NCI-H2081 treated with DMSO at 0.1 percent for 48 hours (cell line): ENCODE measurements at places on chromosomes 12 and 14.

GRCh38 chr12:643475-644302, 19.6 kb downstream of the NINJ2 start:
- DNase-seq: no peak

GRCh38 chr12:20410734-20411133, 42.4 kb downstream of the PDE3A start:
- DNase-seq: no peak

DNA sequence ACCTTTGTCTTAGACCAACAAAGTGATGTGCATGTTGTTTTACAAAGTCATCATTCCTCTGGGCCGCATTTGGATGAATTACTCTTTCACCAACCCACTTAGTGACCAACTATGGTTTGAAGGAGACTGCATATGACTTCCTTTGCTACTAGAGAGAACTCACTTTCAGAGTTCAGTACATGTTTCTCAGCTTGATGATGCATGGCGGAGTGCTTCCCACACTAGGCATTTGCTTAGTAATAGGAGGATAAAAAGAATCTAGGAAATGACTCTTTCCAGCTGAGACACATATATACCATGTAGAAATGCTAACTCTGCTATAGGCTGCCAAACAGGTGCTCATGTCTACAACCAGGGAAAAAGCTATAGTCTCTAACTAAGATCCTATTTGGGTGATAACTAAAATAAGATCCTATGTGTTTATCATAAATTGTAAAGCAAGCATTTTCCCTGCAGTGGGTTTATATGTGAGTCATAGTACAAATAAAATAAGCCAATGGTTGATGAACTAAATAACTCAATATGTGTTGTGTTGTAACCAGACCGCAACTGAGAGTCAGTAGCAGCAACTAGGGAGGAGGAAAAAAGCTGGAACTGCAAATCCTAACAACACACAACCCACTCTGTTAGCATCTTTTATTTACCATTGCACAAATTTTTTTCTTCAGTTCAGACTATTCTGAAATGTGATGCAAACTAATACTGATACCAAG, 87.2 kb downstream of the TSPAN8 start:
- no peak for DNase-seq

DNA sequence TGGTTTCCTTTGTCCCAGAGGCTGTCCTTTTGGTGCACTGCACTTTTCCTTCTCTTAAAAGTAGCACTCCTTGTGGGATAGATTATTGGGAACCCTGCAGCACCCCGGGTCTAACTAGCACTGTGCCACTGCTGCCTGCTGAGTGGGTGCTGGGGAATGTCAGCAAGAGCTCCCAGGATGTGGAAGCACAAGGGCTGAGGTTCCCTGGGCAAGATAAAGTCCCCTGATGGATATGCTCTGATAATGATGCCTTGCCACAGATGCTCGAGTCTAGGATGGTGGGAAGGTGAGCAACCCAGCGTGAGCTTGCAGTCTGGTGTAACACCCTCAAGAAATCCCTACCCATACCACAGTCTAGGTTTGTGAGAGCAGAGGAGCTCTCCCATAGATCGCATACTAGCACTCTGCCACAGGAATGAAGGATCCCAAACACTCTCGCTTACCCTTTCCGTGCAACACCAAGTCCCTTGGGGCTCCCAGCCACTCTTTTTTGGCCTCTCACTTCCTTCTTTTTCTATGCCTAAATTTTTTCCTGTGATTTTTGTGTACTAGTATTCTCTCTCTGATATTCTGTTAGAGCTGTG, 32.6 kb downstream of the USP15 start:
- no peak for DNase-seq

DNA sequence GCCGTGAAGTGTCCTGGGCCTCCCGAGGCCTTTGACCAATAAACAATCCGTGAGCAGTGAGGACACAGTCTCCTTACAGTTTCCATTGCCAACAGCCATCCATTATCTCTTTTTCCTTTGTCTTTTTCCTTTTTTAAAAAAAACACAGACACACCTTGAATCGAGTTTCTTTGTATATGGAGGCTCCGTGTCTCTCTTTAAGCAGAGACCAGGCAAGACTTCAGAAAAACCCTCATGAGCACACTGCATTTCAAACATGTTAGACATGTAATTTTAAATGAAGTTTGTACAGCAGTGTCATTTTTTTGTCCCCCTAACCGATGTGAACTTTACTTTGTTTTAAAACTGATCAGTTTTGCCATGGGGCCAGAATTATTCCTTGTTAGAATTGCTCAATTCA, 111.1 kb downstream of the SPTSSA start:
- DNase-seq: no peak

- DNase-seq: no peak
Measured at GRCh38 chr12:58384196-58384595, 442.8 kb downstream of the ATP23 start.

DNA sequence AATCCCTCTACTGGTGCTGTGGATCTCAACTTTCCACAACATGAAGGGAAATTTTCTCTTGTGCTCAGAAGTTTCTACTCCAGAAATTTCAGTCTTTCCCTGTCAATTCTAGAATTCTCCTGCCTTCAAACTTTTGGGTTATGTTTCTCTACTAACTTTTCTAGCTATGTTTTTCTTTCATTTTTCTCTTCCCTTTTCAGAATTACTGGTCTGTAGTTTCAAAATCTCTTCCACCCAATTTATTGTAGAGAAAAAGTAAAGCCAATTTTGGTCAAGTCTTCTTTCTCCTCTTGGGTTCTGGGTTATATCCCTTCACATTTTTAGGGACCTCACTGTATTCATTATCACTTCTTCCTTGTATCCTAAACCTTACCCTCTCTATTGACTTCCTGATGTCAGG, 18.9 kb downstream of the CNTN1 start:
- DNase-seq: no peak

DNA sequence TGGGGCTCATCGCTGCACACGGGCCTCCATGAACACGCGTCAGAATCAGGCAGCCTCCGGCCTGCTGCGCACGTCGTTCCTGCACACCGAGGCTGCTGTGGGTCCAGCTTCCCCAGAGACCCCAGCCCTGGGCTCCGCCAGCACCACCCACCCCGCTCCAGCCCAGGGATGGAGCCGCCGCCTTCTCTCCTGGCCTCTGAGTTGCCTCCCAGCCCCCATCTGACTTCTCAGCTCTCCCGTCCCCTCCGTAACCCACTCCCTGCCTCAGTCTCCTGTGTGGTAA, 253.9 kb upstream of the SFSWAP start:
- DNase-seq: no peak

GRCh38 chr14:90559811-90560492, 163.1 kb downstream of the CALM1 start:
- no peak for DNase-seq

DNA sequence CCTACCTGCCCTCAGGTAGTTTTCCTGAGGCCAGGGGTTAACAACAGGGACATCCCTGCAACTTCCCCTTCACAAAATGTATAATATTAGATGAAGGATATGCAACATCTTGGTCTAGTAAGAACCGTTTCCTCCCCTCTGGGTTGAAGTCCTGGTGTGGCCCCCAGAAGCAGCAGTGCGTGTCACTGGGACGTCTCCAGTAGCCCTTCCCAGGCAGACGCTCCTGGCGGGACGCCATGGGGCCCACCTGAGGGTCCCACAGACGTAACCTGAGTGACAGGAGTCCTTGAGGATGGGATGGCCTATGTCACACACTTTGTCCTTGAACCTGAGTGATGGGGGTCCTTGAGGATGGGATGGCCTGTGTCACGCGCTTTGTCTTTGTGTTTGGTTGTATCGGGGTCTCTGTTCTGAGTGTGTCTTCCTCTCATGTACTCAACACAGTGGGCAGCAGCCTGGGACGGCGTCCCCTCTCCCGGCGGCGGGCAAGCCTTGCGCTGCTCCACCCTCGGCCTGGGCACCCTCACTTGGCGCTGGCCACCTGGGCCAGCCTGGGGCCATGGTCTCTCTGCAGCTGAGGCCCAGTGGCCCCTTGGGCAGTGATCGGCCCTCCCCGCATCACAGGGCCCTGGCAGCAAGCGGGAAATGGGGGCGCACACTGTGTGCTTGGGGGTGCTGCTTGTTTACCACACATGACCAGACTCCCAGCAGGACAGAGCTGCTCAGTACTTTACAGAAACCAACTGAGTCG, 14.3 kb upstream of the AMN start:
- DNase-seq: no peak

GRCh38 chr12:108148521-108149074, 19.5 kb downstream of the WSCD2 start:
- DNase-seq: no peak

DNA sequence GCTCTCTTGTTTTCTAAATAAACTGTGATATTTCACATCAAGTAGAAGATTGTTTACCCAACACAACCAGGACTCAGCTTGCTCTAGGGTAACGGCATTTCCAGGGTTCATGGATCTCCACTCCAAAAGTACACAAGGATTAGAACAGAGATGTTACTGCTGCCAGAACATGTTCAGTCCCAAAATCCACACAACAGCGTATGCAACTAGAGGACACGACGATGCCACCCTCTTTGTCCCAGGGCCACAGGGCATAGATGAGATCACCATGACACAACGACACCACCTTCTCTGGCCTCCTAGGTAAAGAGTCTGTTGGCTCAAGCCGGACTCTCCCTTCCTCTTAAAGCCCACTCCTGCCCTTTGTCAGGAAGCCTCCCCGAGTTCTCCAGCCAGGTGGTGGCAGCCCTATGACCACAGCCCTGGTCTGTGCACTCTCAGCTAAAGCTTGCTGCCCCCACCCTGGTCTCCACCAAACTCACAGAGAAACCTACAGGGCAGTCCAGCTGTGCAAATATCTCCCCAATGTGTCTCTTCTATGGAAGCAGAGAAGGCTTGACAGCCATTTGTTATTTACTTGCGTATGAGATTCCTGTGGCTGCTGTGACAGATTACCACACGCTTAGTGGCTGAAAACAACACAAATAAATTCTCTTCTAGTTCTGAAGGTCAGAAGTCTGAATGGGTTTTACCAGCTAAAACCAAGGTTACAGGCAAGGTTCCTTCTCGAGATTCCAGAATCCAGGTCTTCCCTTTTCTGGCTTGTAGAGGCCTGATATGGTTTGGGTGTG, 10.3 kb downstream of the CLMN start:
- DNase-seq: no peak

GRCh38 chr12:128276471-128276870, 9.5 kb downstream of the TMEM132C start:
- no peak for DNase-seq

DNA sequence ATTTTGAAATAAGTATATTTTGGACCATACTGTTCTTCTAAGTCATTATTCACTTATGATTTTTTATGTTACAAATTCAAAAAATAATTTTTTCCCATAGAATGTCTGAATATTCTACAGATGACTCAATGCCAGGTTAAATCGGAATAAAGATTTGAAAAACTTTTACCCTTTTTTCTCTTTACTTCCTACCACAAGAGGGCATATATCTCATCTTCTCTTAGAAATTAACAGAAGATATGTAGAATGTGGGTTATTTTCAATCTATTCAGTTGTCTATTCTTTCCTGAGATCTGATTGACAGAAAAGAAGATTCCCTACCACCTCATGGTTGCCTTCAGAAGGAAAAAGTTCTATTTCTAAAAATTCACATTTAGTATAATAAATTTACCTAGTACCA, 53.0 kb upstream of the KITLG start:
- DNase-seq: no peak

- no peak for DNase-seq
Measured at GRCh38 chr12:29427964-29428363, 47.0 kb upstream of the ERGIC2 start.

DNA sequence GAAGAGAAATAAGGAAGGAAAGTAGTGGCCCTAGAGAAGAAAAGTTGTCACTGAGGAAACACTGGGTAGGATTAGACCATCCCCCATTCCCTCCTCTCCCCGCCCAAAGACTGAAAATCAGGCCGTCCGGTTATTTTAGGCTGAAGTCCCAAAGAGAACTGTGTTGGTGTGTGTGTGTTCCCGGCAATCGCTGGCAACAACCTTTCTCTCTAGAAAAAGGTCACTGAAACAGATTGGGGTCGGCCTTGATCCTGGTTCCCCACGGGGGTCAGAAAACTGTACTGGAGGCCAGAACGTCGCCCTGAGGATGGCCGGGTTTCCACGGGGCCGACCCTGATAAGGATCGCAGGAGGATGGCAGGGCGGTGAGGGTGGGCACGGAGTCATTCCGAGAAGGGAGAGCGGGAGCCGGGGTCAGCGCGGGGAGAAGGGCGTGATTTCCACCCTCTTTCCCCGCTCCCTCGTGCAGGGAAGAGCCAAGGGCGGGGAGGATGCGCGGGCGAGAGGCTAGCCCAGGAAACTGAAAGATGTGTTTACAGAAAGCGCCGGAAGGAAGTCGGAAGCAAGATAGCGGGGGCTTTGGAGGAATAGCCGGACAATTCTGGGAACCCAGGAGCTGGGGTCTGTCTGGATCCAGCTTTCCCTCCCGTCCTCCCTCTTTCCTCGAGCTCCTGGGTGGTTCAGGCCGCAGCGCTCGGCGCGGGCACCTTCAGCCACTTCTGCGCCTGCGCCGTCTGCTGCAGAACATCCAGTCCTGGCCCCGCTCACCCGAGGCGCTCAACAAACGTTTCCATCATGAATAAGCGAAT, 25.3 kb upstream of the SPTLC2 start:
- DNase-seq: no peak

- DNase-seq: no peak
Measured at GRCh38 chr12:63098851-63099250, 52.1 kb downstream of the AVPR1A start.

DNA sequence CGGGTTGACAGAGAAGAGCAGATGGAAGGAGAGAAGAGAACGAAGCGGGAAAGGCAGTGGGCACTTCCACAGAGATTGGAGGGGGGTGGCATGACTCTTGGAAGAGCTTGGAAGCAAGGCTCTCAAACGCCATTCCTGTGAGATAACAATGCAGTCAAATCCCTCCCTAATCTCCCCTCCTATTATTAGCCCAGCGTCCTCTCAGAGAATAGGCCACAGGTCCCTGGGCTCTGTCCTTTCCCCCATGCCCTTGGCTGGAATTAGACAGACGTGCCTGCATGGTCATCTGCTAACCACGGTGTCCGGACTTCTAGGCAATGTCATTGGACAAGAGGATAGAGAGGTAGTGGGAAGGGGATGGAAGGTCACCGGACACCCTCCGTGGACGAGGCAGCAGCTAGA, 8.0 kb upstream of the MYH7 start:
- DNase-seq: no peak

- DNase-seq: no peak
Measured at GRCh38 chr12:122096591-122097149, 18.1 kb downstream of the MLXIP start.

GRCh38 chr12:106767954-106768822, 6.3 kb upstream of the RIC8B start:
- DNase-seq: no peak

GRCh38 chr14:104393898-104394381, 185.6 kb upstream of the C14orf180 start:
- DNase-seq: no peak

DNA sequence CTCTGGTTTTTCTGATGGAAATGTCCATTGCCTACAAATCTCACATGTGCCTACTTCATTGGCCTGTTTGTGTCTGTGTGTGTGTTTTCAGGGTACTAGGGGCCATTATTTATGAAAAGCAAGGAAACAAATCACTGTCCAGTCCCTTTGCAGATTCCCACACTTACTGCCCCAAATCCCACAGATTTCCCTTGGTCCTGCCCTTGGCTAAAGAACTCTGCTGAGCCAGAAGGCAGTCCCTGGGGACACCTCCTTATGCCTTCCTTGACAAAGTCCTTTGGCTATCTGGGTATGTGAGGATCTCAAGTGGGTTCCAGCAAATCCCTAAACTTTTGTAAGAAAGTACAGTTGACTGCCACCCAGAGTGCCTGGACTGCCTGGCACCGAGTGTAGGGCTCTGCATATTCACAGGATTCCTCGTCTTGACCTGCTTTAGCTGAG, 388.1 kb downstream of the BCAT1 start:
- no peak for DNase-seq
